WTC11 (cell line): ENCODE measurements at places on chromosomes 6 and 20. TPM values are rescaled to one million over a fixed set of nuclear protein-coding genes. Genes with fewer than 3 reads are reported as not detected.

- no peaks in the 10 kb centered on the region for H3K36me3 ChIP-seq
- no peak for DNase-seq
- H3K27me3 ChIP-seq, result no peaks in the 10 kb centered on the region; the same call in 1 of the 2 replicates
- H3K27ac ChIP-seq, result no peak overlapping the region
Measured at GRCh38 chr6:142700032-142700431, 244.9 kb downstream of the HIVEP2 start.

DNA sequence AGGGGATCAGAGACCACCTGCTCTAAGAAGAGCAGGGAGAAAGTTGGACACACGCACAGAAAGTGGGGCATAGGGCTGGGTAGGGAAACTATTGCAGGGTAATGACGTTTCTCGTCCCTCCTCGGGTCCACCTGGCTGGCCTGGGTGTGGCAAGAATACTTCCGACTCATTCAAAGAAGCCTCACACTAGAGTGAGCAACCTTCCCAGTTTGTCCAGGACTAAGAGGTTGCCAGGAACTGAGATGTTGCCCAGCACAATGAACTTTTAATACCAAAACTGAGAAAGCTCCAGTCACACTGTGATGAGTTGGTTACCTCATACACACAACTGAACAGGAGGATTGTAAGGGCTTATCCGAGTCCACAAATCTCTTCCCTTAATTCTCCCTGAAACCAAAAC is 74.5 kb upstream of the ADGRF1 start:
- no peak overlapping the region for H3K27ac ChIP-seq
- no peak for DNase-seq
- H3K4me3 ChIP-seq, result no peak overlapping the region
- peaks cover 10% of the 10 kb centered on the region for H3K4me1 ChIP-seq

PHACTR3 gene
- total RNA-seq, result 0.23 to 0.30 TPM (median 0.28 TPM) in 3 replicates

DNA sequence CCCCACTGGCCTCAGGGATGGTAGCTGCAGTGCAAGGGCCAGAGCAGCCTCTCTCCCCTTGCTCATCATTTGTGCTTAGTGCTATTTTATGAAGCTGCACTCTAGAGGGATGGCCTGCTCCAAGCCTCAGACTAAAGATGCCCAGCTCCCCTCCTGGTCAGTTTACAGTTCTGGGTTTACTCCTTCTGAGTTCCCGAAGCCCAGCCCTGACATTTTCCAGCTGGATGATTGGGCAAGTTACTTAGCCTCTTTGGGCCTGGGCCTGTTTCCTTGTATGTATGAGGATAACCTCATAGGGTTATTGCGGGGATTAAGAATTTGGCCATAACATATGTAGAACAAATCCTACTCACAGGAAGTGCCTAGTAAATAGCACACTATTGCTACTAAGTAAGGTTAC is 31.8 kb upstream of the EMILIN3 start:
- no peak overlapping the region for H3K27ac ChIP-seq
- no peak overlapping the region for H3K4me3 ChIP-seq
- no peaks in the 10 kb centered on the region; the same call in 1 of the 2 replicates for H3K27me3 ChIP-seq
- peaks cover 19% of the 10 kb centered on the region for H3K4me1 ChIP-seq
